ENCODE measurements at places on chromosomes 7 and 10.
A peak's percentile ranks its signal among the peaks of the same experiment; 100 is the strongest.

DNA sequence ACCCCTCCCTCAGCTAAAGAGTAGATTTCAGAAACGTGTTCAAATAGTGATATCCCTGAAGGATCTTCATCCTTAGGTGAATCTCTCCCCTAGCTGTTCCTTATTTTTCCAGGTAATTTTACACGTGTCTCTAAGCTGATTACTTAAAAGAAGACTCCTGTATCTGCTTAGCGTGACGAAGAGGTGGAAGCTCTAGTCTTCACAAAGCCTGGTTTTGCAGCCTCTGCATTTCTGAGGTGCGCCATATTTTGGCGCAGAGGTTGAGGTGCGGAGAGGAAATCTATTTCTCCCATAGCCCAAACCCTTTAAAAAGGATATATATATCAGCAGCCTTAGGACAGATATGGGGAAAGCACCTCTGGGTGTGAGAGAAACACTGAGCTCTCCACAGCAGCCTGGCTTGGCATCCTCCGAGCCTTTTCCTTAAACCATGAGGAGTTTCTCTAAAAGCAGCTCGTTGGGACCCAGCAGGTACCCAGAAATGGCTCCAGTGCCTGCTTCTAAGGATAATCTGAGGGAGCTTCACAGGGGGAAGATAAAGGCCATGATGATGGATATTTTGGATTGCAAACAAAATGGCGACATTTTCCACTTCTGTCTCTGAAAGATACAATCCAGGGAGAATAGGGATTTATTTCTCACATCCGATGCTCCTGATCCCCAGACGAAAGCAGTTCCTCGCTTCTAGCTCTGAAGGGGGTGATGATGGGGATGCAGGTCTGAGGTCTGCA, 3.0 kb upstream of the HOXA2 start:
- no peak for DNase-seq

- DNase-seq, result no peak
Observed at GRCh38 chr10:56142092-56142728, 218.8 kb downstream of the ZWINT start.

DNA sequence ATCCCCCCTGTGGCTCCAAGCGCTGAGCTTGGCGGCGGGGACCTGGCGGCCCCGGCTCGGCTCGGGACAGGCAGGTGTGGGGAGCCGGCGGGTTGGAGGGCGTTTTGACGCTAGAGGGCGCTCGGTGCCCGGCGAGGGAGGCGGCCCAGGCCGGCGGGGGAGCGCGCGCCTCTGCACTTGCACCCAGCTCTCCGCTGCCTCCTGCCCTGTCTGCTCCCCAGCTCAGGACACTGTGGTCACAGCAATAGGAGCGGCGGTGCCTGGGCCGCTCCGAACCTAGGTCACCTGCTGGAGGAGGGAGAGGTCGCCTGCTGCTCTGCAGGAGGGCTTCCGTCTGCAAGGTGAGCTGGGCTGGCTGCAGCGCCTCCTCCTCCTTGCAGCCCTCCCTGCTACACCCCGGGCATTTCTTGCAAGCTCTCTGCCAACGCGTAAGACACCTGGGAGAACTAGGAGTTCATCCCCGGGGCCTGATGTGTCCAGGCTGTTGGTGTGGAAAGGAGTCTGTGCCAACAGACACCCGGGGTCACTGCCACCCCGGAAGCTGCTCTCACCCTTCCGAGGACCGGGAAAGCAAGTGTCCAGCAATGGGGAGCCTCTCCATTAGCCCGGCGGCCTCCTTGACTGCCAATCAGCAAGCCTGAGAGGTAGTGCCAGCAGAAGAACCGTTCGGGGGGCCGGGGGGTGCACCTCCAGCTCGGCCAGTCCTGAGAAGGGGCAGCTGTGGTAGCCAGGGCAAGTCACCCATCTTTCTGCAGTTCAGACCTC, 620.4 kb downstream of the GALNT17 start:
- peak; percentile 28 for DNase-seq

- peak; percentile 11 for DNase-seq
Observed at GRCh38 chr10:49634069-49634660, 20.3 kb downstream of the CHAT start.

DNA sequence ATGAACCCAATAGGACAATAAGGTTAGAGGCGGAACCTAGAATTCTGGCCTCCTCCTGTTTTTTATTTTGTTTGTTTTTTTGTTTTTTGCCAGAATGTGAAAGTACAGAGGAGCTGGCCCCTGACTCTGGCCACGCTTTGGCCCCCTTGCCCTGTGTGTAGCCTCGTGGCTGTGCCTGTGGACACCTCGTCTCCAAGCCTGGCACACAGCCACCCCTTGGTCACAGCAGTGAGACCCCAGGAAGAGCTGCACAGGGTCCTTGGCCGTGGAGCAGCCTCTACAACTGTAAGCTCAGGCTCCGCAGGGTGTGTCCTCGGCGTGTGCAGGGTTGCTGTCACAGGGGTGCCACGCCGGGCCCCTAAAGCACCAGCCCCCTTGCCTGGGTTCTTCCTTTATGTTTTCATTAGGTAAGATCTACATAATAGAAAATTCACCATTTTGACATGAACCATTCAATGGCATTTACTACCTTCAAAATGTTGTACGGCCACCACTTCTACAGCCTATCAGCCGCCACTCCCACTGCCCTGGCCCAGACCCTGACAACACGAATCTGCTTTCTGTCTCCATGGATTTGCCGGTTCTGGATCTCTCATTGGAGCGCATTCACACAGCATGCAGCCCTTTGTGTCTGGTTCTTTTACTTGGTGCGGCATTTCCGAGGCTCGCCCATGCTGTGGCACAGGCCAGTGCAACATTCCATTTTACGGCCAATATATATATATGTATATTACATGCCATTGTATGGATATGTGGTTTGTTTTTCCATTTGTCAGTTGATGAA, 51.0 kb downstream of the AMZ1 start:
- peak; percentile 35 for DNase-seq

GRCh38 chr10:58627392-58627791, 114.7 kb downstream of the BICC1 start:
- DNase-seq, result no peak

DNA sequence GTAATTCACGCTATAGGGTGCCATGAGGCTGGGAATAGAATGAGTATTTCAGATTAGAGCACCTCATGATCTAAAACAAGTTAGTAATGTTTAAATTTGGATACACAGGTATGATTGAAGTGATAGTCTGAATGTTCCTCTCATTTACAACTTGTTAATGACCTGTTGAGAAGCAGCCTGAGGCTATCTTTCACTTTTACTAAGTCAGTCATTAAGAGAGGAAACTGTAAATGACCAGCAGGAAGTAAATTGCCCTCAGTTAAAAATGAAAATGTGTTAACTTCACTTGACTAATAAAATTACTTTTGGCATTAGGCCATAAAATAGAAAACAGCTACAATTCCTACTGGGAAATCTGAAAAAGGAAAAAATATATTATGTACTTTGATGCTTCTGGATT, 1042.0 kb downstream of the DNAJB9 start:
- no peak for DNase-seq

GRCh38 chr10:72316748-72317435, 37.8 kb downstream of the DNAJB12 start:
- DNase-seq, result peak; percentile 64

GRCh38 chr10:35608328-35608672, 3.2 kb downstream of the GJD4 start:
- no peak for DNase-seq

- DNase-seq, result no peak
Observed at GRCh38 chr7:97018791-97019531, 5.7 kb downstream of the DLX5 start.

DNA sequence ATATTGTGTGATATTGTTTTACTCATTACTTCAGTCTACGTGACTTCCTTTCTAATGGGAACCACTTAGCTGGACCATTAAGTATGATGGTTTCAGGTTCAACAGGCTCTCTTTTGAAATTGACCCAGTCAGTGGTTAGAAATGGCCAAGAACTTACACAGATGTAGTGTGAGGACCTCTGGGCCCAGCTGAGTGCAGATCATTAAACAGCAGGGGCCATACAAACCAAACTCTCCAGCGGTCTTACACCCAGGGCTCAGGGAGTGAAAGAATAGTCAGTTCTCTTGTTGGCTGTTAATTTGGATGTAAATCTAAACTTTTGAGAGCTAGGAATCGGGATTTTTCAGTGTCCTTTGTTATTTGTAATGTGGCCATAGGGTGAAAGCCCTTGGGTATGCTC, 107.3 kb downstream of the CELF2 start:
- DNase-seq, result no peak

- DNase-seq, result no peak
Observed at GRCh38 chr7:45193828-45194227, 36.2 kb downstream of the RAMP3 start.

- DNase-seq, result no peak
Observed at GRCh38 chr7:133155642-133156041, 73.8 kb upstream of the CHCHD3 start.

DNA sequence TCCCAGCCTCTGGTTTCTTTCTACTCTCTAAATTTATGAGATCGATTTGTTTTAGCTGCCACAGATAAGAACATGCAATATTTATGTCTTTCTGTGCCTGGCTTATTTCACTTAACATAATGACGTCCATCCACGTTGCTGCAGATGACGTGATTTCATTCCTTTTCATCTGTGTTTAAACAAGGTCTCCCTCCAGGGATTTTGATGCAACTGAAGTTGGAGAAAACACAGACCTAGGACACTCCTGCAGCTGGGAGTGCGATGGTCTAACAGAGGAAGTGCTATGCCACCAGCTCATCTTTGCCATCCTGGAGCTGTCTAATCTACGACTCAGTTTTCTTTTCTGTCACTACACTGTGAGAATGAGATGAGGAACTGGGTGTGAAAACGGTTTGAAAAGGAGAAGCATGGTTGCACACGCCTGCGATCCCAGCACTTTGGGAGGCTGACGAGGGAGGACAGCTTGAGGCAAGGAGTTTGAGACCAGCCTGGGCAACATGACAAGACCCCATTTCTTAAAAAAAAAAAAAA, 1.5 kb upstream of the KCTD7 start:
- DNase-seq, result no peak

DNA sequence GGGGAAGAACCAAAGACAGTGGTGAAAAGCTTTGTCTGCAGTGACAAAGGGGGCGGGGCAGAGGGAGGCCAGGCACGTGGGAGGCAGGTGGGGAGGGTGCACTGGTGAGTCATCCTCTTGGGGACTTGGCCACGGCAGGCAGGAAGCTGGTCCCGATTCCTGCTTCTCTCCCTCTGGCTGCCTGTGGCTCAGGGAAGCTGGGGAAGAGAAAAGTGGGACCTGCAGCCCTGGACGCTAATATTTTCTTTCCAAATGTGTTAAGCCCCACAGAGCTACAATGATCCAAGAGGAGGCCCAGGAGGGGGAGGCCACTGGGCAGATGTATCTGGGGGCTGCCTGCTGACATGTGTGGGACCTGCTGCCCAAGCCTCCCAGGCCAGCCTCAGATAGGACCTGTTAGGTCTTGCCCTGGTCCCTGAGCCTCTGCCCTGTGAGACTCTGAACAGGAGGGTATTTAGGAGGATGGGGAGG, 231.8 kb downstream of the KCNMA1 start:
- peak; percentile 72 for DNase-seq

DNA sequence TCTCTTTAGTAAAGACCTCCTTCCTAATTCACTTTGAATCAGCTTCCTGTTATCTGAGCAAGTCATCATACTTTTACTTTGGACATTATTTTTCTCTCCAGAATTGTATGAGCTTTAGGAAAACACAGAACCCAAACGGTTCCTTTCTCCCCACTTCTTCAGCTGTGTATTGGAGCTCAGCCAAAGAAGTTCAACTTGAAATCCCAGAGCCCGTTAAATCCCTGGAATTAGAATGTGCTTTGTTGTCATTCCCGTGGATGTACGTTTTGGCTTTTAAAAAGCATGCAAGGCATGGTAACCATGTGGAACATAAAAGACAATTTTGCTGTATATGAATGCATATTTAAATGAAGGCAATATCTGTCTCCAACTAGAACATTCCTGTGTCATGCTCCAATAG, 46.6 kb downstream of the AGMO start:
- DNase-seq, result no peak

- no peak for DNase-seq
Observed at GRCh38 chr10:26624006-26624405, 73.5 kb upstream of the PDSS1 start.

- DNase-seq, result no peak
Observed at GRCh38 chr10:22710139-22710745, 4.1 kb downstream of the PIP4K2A start.

GRCh38 chr7:118046801-118047200, 137.2 kb upstream of the LSM8 start:
- no peak for DNase-seq

DNA sequence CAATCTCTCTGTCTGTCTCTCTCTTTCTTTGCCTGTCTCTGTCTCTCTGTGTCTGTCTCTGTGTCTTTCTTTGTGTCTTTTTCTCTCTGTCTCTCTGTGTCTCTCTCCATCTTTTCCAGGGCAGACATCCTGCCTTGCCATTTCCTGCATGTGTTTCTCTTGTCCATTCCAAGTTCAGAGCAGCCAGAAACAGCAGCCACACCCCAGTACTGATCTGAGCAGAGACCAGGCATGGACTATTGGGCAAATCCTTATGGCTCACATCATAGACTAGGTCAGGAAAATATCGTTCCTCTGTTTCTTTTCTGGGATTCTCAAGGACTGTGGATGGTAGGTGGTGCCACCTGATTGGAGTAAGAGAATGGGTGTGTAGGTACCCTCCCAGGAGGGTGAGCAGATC, 95.8 kb downstream of the RAMP3 start:
- DNase-seq, result no peak

GRCh38 chr7:139203992-139204391, 27.0 kb upstream of the UBN2 start:
- no peak for DNase-seq
